NCI-H1048 (cell line): ENCODE measurements at places on chromosomes 2 and 18.

GRCh38 chr2:115484486-115484885, 1042.0 kb downstream of the DPP10 start:
- no peak for DNase-seq

GRCh38 chr2:128639693-128640092, 321.0 kb upstream of the HS6ST1 start:
- no peak for DNase-seq

- DNase-seq: no peak
Measured at GRCh38 chr2:188187726-188188125, 103.9 kb upstream of the GULP1 start.

GRCh38 chr2:203732092-203732952, 25.9 kb downstream of the CD28 start:
- DNase-seq: no peak

DNA sequence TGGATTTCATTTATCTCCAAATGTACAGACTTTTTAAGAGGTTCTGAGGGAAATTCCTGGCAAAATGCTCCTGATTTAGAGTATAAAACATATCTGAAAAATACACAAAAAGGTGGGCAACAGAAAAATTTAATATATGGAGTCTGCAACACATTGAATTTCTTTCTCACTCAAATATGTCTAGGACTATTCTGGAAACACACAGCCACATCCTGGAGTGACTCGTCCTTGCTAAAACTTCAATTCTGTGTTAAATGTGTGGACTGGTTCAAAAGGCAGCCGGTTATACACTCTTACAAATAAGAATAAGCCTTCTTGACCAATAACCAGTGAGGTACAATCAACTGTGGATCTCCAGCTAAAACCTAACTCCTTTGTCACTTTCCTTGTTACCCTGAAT, 44.1 kb upstream of the RND3 start:
- DNase-seq: no peak

- DNase-seq: no peak
Measured at GRCh38 chr18:31792580-31792911, 31.9 kb upstream of the SLC25A52 start.

DNA sequence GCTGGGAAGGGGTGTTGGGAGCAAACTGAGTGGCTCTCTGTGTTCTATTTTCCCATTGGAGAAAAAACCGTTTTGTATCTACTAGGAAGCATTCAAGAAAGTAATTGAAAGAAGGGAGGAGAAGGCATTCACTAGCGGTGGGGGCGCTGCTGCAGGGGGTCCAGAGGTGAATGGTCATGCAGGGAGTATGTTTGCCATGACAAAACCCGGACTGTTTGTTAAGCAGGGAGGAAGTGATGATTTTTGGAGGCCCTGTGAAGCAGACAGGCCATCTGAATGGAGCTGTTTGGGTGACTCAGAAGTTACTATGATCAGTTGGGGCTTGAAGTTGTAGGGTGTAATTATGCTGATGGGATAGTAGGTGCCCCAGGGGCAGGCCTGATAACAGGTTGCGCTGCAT, 7.0 kb downstream of the TAF4B start:
- DNase-seq: no peak

- no peak for DNase-seq
Measured at GRCh38 chr2:215885536-215885935, 127.8 kb downstream of the MREG start.
